A549 treated with Mapracorat at 1 μM for 4 hours (cell line): ENCODE measurements at places on chromosomes 5 and 9. TPM values are rescaled to one million over a fixed set of nuclear protein-coding genes. Genes with fewer than 3 reads are reported as not detected.

CTSV gene
- total RNA-seq = 12.1 to 14.5 TPM (median 13.2 TPM) in 5 replicates

BARX1 gene
- 8.3 to 13.3 TPM (median 12.0 TPM) in 5 replicates for total RNA-seq

ATP10B gene
- total RNA-seq = not detected in 5 replicates

LCN1 gene
- not detected in 5 replicates for total RNA-seq

CNTNAP3B gene
- total RNA-seq = 12.4 to 17.5 TPM (median 14.8 TPM) in 5 replicates

C9orf50 gene
- total RNA-seq = 0.36 TPM in 1 of 5 replicates, not detected in the others
